Foreskin keratinocyte (primary cell): ENCODE measurements at places on chromosomes 5 and 9. TPM values are rescaled to one million over a fixed set of nuclear protein-coding genes. Genes with fewer than 3 reads are reported as not detected.

Gene SLC36A2
- not detected in 2 replicates for total RNA-seq

Gene C9
- total RNA-seq = not detected in 2 replicates

Gene FAM78A
- total RNA-seq = 0.27 and 0.32 TPM in 2 replicates

Gene DNLZ
- 17.9 and 25.2 TPM in 2 replicates for total RNA-seq

Gene GABRB2
- not detected in 2 replicates for total RNA-seq

Gene NR5A1
- total RNA-seq = not detected in 2 replicates

Gene CERT1
- total RNA-seq = 18.3 and 24.7 TPM in 2 replicates

DNA sequence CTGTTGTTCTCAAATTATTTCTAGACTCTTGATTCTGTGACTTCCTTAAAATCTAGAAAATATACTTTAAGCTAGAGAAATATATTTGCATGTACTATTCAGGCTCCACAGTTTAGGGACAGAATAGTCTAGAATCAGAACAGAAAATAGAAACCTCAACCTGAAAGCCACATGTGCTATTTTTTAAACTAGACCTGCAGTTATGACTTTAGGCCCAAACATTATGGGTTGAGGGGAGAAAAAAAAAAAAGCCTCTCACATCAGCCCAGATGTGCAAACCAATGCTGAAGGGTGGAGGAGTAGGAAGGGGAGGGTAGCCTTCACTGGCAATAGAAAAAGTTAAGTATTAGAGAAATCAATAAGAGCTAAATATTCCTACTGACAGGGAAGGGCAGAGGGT lies 35.7 kb downstream of the ELL2 start:
- DNase-seq = no peak

DNA sequence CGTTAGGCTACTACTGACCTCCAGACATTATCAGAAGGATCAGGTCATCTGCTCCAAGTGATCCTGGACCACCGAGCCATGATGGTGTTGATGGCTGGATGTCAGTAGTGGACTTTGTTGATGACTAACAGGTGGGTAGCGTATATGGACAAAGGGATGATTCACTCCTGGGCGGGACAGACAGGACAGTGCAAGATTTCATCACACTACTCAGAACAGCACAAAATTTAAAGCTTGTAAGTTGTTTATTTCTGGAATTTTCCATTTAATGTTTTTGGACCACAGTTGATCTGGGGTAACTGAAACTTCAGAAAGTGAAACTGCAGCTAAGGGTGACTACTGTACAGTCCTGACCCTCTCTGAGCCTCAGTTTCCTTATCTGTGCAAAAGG lies 12.7 kb downstream of the PDGFRB start:
- DNase-seq = peak; percentile 77

DNA sequence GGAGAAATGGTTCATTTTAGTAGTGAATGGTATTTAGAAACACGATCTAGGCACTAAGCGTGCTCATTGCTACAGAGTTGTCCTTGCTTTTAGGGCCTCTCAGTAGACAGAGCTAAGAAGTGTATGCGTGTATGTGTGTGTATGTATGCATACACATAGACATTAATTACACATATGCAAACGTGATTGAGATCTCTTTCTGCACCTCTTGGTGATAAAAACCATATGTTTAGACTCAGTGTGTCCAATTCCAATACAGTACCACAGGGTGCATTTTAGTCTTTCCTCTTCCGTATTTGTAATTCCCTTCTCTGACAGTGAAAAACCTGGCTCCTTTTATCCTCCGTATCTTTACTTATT lies 13.1 kb downstream of the TRIO start:
- no peak for DNase-seq

DNA sequence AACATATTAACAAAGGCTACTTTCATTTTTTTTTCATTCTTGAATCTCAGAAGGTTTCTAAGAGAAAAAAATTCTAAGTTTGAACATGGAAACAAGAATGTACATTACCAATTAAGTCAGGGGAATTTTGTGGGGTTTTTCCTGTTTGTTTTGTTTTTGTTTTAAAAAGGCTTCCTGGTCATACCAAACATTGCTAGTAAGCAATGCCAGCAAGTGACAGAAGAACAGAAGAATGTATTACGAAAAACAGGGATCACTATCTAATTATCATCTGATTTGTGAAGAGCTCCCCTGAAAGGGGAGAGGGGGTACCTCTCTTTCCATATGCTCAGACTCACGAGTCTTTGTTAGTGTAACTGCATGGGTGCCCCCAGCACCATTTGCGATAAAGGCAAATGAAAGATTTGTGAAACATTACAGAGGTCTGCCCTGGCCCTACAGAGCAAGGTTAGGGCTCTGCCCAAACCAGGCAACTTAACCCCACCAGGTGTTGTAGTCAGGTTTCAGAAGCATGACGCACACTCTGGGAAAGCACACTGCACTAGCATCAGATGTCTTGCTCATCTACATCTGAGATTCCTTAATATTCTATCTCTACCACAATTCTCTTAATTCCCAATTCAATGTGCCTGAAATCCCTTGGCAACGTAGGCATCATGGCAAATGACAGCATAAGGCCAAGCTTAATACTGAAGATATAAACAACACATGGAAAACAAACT lies 268.2 kb downstream of the MLLT3 start:
- peak; percentile 89 for DNase-seq

DNA sequence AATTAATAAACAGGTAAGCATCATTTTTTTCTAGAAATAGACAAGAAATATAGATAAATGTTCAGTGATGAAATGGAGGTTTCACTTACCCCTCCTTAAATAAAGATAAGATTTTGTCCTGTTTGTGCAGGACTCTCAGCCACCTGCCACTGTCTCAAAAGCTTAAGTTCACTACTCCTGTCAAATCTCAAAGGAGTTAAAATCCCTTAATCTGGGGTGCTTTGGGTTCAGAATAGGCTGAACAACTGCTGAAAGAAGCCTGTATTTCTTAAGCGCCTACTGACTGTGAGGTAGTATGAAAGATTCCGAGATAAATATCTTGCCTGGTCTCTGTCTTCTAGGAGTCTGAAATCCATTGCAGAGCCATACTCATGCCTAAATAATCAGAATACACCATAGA lies 3.7 kb upstream of the BRINP1 start:
- no peak for DNase-seq

GRCh38 chr5:179209359-179210150 lies 135.7 kb downstream of the ADAMTS2 start:
- no peak for DNase-seq

- no peak for DNase-seq
These were observed 156.4 kb upstream of the RASEF start for GRCh38 chr9:83219154-83219923.

DNA sequence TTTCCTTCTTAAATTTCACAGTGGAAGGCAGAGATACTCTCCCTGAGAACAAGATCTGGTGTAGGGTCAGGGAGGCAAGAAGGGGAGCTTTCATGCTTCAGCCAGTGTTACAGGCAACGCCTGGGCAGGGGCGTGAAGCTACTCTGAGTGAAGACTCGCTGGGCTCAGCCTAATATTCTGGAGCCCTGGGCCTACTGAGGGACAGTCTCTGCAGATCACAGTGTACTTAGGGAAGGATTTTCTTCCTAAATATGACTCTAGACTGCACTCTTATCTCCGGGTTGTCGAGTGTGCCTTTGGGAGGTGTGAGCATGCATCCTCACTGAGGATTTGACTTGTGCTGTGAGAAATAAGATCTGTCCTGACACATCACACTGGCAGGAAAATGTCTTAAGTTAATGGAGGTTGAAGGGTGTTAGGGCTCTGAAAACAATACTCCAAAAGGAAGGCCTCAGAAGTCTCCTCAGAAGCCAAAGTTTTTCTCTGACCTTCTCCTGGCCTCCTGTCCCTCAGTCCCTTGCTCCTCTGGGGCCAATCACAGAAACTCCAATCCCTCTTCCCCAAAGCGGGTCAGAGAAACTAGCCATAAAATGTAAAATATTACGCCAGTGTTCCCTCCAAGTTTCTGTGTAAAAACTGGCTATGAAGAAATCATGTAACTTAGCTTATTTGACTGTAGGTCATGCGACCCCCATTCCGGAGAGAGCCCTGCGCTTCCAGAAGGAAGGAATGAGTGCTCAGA lies 156.8 kb upstream of the TBC1D2 start:
- DNase-seq = no peak

DNA sequence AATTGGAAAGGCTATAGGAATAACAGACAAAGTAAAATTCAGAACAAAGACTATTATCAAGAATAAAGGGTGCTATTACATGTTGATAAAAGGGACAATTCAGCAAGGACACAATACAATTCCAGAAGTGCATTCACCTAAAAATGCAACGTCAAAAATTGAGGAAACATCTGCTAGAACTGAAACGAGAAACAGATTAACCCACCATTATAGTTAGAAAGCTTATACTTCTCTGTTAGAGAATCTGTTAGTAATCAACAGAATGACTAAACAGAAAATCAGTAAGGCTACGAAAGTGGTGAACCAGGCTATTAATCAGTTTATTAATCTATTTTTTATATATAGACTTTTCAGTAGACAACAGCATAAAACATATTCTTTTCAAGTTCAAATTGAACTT lies 14.8 kb downstream of the FCN1 start:
- DNase-seq = no peak

DNA sequence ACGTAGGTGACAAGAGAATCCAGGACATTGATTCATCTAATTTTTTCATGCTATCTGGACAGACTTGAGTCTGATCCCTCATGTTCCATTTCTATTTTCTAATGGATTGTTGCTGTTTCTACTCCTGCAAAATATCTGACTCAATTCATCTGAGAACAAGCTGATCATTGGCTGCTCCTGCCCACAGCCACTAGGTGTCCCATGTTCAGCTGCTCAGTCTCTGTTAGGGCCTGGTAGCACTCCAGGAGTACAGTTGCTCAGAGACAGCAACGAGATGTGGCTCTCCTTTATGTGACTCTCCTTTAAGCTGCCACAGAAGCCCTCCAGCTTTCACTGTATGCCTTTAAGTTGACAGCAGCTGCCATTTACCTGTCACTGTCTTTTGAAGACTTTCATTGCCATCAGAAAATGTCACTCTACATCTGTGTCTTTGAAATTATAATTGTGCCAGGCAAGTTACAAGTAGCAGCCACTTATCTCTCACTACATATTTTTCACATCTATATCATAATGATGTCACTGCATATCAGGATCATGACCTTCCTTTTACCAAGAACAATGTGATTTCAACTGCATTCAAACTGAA lies 1944.2 kb upstream of the NUDT12 start:
- no peak for DNase-seq

- peak; percentile 49 for DNase-seq
These were observed 478.8 kb downstream of the CETN3 start for GRCh38 chr5:89930591-89931392.

- DNase-seq = no peak
These were observed 184.4 kb downstream of the PLK2 start for GRCh38 chr5:58275516-58275915.

DNA sequence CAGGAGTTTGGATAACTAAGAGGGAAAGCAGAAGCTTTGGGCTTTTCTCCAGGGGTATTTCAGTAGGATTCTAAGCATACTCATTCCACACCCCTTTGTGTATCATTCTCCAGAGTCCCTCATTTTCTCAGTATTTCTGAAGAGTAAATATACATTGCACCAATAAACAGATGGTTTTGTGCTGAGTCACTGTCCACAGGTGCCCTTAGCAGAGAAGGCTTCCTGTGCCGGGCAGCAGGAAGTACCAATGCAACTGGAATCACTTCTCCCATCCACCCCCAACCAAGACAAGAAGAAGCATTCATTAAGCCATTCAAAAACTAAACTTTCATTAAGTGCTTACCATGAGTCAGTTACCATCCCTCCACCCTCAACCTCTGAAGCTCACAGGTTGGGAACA lies 3.6 kb upstream of the CCNJL start:
- peak; percentile 78 for DNase-seq

GRCh38 chr9:5305741-5306140 lies 1.2 kb upstream of the RLN2 start:
- no peak for DNase-seq

GRCh38 chr9:117796681-117797080 lies 92.5 kb downstream of the TLR4 start:
- DNase-seq = no peak

DNA sequence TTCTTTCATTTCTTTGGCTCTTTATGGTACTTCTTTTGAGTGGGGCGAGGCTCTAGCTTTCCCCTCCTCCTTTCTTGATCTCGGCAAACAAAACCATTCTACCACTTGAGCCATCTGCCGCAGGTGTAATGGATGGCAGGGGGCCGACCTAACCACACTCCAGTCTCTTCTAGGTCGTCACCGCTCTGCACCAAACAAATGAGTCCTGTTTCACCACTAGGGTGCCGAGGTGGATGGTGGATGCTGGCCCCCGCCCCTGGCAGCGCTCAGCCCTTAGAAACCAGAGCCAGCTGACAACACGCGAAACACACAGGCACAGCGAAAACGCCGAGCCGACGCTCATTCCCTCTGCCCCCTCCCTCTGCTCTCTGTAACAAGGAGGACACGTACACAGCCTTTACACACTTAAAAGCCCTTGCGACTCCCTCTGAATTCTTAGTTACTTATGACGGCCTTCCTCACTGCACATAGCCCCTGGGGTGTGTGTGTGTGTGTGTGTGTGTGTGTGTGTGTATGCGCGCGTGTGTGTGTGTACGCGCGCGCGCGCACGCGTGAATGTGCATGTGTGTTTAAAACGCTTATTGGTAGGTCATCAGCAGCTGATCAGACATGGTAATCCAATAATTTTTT lies 199.4 kb downstream of the MEF2C start:
- no peak for DNase-seq

DNA sequence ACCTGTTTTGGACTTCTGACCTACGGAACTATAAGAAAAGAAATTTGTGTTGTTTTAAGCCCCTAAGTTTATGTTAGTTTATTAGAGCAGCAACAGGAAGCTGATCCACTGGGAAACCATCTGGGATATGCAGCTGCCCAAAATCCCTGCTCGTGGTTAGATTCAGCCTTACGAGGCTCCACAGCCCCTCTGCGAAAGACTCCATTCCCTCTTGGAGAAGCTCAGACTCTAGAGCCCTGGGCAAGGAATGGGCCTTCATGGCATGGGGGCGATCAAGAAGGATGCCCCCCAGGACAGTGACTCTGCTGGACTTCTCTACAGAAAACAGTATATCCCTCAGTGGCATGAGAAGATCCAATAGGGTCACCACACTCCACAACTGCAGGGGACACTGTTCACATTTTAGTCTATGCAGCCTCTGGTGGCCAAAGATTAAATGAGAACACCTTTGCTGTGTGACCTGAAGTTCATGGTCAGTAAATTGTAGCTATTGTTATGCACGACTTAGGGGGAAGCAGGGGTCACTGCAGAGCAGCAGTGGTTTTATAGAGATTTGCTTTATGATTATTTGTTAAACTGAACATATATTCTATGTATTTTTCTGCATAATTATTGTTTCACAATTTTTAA lies 21.1 kb downstream of the IRF1 start:
- DNase-seq = no peak
